ENCODE measurements at places on chromosomes 4 and X.
A peak's percentile ranks its signal among the peaks of the same experiment; 100 is the strongest.

GRCh38 chrX:119708936-119709335 is 16.0 kb upstream of the SEPTIN6 start:
- no peak for DNase-seq

- no peak for DNase-seq
Observed at GRCh38 chr4:40395908-40396793, 61.0 kb downstream of the CHRNA9 start.

- no peak for DNase-seq
Observed at GRCh38 chr4:26464420-26465095, 25.7 kb downstream of the CCKAR start.

DNA sequence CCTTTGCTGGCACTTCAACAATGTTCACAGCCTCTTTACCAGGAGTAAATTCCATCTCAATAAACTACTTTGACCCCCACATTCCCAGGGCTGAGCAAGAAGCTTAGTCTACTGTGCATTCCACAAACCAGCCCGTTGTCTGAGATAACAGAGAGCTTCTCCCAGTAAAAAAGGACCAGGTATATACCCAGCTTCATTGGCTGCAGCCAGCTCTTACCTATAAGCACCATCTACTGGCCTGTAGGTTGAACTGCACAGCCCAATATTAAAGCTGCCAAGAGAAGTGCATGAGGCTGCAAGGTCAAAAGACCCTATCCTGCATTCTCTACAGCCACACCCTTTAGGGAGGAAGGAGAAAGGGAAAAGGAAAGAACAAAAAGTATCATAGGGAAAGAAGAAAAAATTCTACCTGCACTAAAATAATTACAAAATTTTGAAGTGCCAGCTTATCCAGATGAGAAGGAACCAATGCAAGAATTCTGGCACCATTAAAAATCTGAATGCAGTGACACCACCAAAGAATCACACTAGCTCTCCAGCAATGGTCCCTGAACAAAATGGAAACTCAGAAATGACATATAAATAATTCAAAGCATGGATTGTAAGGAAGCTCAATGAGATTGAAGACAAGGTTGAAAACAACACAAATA is 45.7 kb upstream of the INTU start:
- DNase-seq: peak; percentile 11

DNA sequence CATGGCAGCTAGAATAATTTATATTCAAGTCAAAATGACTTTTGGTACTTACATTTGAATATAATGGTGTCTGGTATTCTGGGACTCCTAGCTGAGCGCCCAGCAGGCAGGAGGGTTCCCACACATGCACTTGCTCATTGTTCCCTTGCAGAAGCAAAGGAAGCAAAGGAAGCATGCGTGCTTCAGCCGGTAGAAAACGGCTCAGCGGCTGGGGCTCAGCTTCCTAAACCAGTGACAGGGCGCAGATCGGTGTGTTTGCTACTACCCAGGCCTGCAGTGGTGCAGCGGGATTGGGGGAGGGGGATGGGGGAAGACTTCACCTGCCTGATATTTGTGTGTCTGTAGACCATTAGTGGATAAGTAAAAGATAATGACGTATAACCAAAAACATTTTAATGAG is 978.3 kb upstream of the TENM3 start:
- DNase-seq: no peak

DNA sequence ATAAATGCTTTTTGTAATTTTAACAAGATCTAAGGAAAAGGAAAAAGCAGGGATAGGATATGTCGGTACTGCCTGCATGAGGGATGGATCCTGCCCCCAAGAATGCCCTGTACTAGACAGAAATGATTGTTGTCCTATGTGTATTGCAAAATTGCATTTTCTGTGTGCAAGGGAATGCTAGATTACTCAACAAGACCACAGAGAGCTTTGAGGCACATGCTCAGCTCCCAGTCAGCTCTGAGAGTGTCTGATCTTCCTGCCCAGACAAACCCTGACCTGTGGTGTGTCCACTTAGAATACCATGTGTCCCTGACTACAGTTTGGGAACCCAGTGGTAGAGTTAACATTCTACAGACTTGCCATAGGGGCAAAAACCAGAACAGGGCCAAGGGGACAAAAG is 129.2 kb upstream of the PAK3 start:
- DNase-seq: no peak

- no peak for DNase-seq
Observed at GRCh38 chr4:106305435-106306055, 10.5 kb downstream of the TBCK start.

GRCh38 chr4:74618659-74619058 is 173.7 kb downstream of the AREG start:
- DNase-seq: no peak

DNA sequence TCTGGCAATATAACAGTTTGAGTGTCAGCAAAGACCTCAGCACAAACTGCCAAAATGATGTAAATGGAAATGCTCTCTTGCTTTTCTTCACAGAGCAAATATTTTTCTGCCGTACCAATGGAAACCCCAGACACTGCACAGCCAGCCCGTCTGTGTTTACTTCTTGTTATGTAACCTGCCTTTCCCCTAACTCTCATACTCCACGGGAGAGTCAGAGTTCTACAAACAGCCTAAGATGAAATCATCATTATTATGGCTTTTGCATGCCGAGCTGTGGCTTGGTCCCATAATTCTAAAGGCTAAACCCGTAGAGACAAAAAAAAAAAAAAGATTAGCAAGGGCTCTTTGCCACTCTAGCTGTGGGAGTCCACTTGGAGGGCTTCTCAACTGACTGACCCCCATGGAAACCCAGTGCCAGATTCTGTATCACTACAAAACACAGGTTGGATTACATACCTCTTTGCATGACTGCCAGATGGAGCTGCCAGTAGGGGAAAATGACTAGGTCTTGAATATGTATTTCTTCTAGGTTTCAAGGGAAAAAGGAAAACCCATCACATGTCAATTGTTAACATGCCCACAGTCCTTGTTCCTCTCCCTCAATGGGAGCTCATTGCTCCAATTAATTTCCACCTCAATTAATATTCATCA is 197.2 kb upstream of the CNKSR2 start:
- no peak for DNase-seq

DNA sequence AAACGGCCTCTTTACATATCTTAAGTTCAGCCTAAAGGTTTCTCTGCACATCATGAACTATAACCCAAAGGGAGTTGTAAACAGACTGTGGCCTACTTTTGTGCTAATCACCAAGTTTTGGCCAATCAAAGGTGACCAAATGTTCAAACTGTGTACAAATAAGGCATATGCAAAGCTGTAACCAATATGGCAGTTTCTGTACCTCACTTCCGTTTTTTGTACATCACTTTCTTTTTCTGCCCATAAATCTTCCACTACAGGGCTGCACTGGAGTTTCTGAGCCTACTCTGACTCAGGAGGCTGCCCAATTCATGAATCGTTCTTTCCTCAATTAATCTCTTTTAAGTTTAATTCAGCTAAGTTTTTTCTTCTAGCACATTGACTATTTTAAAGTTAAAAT is 318.7 kb downstream of the SLC7A11 start:
- DNase-seq: no peak

- no peak for DNase-seq
Observed at GRCh38 chr4:52098618-52099017, 47.5 kb downstream of the SPATA18 start.

- no peak for DNase-seq
Observed at GRCh38 chrX:19577181-19577810, 62.0 kb upstream of the MAP3K15 start.

DNA sequence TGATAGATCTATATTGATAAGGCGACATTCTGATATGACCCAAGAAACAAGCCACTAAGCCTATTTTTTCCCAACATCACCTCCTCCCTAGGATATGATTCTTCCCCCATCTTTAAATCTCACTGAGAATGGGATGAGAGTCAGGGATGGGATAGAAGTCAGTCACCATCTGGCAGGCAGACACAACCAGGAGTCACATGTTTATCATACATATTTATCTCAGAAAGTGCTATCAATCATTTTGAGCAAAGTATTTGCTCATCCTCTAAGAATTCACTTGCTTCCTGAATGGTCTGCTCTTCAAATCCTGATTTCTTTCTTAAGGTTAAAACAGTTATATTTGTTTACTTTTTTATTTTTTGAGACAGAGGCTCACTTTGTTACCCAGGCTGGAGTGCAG is 20.3 kb downstream of the DNAAF6 start:
- no peak for DNase-seq

DNA sequence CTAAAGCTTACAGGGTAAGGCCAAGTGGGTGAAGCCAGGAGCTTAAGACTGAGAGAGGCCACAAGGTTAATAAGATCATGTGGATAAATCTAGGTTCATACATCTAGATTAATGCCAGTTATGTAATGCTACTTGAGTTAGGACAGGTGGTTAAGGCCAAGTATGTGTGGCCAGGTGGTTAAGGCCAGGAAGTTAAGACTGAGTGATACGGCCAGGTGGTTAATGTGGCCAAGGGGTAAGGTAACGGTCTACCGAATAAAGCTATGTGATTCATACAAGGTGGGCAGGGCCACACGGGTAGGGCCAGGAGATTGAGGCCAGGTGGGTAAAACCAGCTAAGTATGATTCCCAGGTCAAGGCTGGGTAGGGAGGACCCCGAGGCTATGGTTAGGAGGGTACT is 223.0 kb downstream of the TACR3 start:
- DNase-seq: no peak

DNA sequence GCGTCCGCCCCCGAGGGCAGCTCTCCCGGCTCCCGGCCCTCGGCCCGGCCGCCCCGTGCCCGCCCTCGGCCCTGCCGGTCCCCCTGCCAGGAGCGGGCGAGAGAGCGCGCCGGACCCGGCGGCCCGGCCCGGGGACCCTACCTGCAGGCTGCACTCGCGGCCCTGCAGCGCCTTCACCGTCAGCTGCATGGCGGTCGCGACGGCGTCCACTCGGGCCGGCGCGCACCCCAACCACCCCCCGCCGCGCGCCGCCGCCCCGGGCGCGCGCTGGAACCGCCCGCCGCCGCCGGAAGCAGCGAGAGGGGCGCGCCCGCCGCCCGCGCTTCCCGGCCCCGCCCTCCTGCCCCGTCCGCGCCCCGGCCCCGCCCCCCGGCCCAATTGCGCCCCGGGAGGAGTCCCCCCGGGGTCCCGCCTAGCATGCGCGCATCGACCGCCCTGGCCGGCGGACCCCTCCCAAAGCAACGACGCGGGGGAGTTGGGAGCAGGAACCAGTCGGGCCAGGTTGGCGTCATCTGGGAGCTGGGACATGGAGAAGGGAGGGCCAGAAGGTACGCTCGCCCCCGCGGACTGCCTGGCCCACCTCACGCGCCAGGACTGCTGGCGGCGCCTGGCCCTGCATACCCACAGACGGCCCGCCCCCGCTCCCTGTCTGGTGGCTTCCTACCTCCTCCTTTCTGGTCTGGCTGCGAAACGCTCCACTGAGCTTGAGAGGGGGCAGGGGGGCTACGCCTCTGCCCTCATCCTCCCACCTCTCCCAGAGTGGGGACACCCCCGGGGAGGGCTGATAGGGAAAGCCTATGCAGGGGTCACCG is at the start of gene UBL4A:
TSS of gene UBL4A (minus strand) at position 220 of the 812 bp plus-strand sequence. CDS start at position 189, 31 bp downstream.
- peak; percentile 69 for DNase-seq

DNA sequence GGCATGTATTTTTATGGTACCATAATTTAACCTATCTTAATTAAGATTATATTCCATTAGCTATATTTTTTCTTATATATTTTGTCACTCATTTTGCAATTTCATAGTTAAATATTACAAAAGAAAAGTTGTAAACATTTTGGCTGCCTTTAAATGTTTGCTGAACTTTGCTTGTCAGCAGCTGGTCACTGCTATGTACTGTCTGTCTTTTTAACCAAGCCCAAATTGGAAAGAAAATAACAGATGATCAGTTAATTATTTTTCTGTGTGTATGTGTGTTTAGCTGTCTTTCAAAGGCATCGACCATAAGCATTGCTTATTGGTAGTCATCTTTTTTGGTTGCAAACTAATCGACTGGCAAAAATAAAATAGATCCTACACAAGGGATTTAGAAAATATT is 54.4 kb upstream of the SMAD1 start:
- DNase-seq: no peak

GRCh38 chrX:106201502-106202178 is 33.5 kb downstream of the PWWP3B start:
- DNase-seq: no peak

GRCh38 chrX:85927740-85928139 is 119.6 kb downstream of the CHM start:
- DNase-seq: no peak

DNA sequence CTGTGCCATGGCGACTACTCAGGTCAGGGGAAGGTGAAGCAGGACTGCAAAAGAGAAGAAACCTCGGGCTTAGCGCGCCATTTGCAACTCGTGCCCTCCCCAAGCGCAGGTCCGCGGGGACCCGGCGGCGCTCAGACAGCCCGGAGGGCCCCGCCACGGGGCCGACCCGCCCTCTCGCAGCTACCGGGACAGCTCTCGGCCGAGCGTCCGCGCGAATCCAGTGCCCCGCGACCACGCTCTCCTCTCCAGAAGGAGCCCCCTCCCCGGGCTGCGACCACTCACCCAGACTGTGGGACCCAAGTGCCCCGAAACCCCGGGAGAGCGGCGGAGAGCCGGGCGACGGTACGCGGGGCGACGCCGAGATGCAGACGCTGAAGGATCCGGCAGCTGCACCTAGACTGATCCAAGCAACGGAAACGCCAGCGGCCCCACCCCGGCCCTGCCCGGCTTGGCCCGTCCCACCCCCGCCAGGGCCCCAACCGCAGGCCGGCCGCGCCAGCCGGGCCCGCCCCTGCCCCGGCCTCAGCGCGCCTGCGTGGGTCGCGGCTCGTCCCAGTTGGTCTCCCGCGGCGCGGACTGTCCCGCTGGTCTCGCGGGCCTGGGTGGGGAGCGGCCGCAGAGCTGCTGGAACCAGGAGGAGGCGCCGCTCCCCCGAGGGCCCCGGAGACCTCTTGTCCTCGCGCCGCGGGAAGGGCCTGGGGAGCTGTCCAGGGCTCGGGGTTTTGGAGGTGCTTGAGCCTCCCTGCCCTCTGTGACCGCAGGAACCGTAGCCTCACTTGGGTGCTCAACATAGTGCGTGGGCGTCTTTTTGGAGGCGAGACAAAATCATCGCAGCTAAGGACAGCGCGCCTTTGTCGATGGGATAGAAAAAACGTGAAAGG is at the start of gene ANXA5:
TSS of gene ANXA5 (minus strand) at position 400 of the 881 bp plus-strand sequence. CDS start at position 9, 391 bp downstream.
- DNase-seq: peak; percentile 95

DNA sequence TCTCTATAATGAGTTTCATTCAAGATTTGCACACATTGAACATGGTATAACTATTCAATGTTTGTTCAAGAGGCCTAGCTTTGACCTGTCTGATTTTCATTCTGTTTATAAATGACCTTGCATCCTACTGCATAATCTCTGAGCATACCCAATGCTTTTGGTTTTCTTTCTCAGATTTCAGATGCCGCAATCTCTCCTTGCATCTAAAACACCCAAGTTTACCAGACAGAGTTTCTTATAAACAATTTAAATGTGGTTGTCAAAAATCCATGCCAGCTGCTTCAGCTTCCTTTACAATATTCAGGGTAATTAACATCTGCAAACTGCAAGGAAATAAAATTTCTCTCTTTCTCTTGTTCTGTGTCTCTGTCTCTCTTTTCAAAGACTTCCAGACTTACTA is 123.0 kb upstream of the PCDH18 start:
- DNase-seq: no peak

DNA sequence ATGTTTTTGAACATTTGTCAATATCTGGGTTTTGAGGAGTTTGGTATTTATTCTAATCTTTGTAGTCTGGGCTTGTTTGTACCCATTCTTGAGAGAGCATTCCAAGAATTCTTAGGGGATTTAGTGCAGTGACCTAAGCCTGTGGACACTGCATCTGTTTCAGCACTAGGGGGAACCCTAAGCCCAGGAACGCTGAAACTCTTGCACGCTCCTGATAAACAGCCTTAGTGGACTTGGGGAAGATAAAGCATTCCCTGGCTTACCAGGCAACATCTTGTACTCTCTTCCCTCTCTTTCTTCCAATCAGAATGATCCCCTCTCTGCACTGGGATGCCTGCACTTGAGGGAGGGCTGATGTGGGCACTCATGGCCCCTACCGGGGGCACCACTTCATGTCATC is 654.9 kb upstream of the HTR2C start:
- peak; percentile 15 for DNase-seq

- peak; percentile 47 for DNase-seq
Observed at GRCh38 chr4:13888112-13888511, 260.6 kb upstream of the BOD1L1 start.
